ENCODE measurements at places on chromosomes 7 and 10.

DNA sequence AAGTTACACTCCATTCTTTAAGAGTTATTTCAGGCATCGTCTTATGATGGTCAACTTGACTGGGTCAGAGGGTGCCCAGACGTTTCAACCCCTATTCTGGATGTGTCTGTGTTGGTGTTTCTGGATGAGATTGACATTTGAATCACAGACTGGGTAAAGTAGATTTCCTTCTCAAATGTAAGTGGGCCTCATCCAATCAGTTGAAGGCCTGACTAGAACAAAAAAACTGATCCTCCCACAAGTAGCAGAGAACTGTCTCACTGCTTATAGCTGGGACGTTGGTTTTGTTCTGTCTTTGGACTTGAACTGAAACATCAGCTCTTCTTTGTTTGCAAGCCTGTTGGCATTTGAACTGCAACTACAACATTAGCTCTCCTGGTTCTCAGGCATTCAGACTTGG, 76.3 kb upstream of the LYZL1 start:
- DNase-seq: no peak

GRCh38 chr10:22280078-22280477, 36.1 kb upstream of the COMMD3 start:
- no peak for DNase-seq

GRCh38 chr7:6655636-6656385, 18.7 kb downstream of the ZNF316 start:
- DNase-seq: no peak

DNA sequence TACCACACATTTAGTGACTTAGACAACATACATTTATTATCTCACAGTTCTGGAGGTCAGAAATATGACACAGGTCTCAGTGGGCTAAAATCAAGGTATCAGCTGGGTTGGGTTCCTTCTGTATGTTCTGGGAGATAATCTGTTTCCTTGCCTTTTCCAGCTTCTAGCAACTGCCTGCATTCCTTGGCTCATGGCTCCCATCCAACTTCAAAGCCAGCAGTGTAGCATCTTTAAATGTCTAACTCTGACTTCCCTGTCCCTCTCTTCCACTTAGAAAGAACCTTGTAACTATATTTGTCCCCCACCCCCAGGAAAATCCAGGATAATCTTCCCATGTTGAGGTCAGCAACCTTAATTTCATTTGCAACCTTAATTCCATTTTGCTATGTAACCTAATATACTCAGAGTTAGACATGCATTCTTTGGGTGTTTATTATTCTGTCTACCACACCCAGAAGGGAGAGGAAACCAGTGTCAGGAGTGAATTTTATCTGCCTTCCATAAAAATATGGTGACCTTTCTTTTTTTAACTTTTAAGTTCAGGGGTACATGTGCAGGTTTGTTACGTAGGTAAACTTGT, 57.3 kb upstream of the SMIM30 start:
- no peak for DNase-seq

GRCh38 chr10:71916827-71917226, 47.4 kb upstream of the CHST3 start:
- DNase-seq: no peak

GRCh38 chr10:17965649-17966235, 14.0 kb downstream of the SLC39A12 start:
- DNase-seq: no peak

- DNase-seq: no peak
Observed at GRCh38 chr10:46272863-46273415, 13.9 kb upstream of the ANTXRL start.

DNA sequence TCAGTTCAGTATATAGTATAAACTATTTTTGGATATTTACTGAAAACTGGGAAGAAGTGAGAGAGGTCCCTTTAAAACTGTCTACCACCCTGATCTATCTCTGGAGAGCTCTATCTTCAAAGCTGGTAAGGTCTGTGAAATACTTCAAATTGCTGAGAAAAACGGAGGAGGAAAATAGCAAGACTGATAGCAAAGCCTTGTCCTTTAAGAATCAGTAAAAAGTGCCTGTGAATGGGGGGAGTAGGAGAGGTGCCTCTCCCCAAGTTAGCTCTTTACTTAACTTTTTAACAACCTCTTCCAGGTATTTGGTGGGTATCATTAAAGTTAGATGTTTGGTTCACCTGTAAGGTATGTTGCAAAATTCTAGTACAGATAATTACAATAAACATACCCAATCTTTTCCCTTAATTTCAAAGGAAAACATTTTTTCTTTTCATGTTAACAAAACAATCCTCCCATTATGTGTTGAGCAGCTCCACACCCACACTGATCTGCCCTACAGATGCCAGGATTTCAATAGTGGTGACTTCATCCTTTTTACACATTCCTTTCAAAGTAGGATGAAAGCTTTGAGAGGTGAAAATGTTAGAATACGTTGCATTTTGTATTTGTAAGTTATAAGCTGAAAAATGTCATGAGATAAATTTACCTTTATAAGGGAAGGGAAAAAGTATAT, 149.2 kb downstream of the CRPPA start:
- DNase-seq: no peak

DNA sequence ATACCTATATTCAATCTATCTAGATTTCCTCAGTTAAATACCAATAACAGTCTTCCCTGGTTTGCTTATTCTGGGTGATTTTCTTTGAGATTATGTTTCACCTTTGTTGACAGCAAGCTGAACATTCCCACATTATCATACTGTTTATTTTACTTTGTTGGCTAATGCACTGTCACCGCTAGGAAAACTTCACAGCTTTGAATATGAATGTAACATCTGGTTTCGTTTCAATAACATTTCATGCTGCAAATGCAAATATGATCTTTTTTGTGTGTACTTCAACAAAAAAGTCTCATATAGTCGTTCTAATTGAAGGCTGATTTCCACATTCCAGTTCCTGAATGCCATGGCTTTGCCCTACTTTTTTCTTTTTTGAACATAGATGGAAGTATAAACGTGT, 946.3 kb upstream of the GHITM start:
- DNase-seq: no peak

- DNase-seq: no peak
Observed at GRCh38 chr7:28088901-28089714, 91.5 kb downstream of the JAZF1 start.

GRCh38 chr7:21923658-21924057, 22.0 kb downstream of the CDCA7L start:
- no peak for DNase-seq

DNA sequence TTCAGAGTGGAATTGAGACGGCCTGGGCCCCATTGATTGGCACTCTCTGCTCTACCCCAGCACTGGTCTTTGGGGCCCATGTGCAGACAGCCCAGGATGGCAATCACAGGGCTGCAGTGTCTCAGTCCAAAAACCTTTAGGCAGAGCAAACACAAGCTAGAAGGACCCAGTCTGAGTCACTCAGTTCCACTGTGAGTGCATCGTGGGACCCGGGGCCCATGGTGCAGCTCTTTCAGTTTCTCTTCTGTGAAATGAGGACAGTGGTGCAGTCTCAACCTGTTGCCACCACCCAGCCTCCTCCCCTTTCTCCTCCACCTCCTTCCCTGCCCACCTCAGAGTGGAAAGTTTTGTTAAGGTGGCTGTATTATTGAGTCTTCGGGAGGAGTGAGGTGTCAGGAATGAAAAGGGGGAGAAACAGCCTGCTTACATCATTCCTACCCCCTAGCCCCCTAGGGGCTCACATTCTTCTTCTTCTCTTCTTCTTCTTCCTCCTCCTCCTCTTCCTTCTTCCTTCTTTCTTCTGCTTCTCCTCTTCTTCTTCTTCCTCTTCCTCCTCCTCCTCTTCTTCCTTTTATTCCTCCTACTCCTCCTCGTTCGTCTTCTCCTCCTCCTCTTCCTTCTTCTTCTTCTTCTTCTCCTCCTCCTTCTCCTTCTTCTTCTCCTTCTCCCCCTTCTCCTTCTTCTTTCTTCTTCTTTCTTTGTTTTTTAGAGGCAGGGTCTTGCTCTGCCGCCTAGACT, 19.5 kb upstream of the CARD11 start:
- DNase-seq: no peak

GRCh38 chr10:62826273-62826672, 10.1 kb upstream of the EGR2 start:
- DNase-seq: no peak

GRCh38 chr10:26508016-26508415, 69.9 kb downstream of the APBB1IP start:
- DNase-seq: no peak

GRCh38 chr10:48879451-48879850, 60.2 kb downstream of the LRRC18 start:
- DNase-seq: no peak
